ENCODE measurements at places on chromosomes 2 and 18. TPM values are rescaled to one million over a fixed set of nuclear protein-coding genes. Genes with fewer than 3 reads are reported as not detected.

GRCh38 chr2:157107460-157107859, 150.0 kb upstream of the GALNT5 start:
- ATAC-seq: no peak

GRCh38 chr2:102029952-102030351, 38.2 kb downstream of the IL1R2 start:
- no peak for ATAC-seq

DNA sequence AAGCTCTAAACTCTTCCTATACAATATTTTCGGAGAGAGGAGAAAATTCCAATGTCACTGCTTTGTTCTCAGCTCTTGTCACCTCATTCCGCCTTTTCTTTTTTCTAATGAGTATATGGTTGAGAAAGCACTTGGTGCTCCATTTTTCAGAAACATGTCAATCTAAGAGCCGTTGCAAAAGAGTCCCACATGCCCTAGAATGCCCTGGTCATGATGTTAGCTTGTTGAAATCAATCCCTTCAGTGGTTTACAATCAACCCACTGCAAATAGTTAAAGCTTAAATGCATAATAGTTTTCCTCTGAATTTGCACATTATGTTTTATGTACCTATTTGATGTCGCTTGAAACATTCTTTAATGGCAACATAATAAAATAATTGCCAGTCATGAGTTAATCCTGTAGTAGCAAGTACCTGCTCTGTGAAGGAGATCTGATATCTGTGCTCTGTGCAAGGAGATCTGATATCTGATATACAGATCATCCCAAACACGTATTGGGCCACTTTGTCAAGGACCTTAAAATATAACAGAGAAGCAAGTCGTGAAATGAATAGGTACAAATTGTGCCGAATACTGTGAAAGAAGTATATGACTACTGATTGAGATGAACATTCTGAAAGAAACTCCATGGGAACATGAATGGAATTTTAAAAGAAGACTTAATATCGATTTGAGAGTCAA, 1633.5 kb downstream of the SUCLG1 start:
- no peak for ATAC-seq

GRCh38 chr2:102460467-102460866, 12.6 kb upstream of the SLC9A4 start:
- ATAC-seq: no peak

DNA sequence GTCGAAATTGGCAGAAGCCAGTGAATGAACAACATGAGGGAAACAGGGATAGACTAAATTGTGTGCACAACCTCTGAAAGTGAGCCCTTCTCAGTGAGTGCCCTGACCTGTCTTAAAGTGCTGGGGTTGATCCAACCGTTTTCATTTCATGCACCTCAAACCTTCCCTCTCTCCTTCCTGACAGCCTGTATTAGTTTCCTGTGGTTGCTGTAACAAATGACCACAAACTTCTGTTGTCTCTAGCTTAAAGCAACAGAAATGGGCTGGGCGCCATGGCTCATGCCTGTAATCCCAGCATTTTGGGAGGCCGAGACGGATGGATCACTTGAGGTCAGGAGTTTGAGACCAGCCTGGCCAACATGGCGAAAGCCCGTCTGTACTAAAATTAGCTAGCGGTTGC, 48.8 kb upstream of the PPP1CB start:
- ATAC-seq: no peak

- no peak for ATAC-seq
These were observed 44.7 kb downstream of the MGAT4A start for GRCh38 chr2:98685930-98686887.

DNA sequence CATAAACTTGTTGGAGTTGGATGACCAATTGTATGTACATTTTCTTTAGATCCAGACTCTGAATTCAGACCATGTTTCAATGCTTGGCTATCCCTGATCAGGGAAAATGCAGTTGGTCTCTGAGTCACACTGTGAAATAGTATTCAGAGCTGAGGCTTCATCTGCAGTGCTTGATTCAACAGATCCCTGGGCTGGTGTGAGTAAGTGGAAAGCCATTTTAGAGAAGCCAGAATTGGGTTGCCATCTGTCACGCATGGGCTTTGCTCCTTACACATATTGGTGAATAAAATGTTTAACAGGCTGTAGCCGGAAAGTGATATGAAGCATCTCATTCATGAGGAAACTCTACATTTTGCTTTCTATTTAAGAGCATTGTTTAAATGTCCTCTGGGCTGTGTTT, 50.0 kb upstream of the ACYP2 start:
- peak; percentile 84 for ATAC-seq

DNA sequence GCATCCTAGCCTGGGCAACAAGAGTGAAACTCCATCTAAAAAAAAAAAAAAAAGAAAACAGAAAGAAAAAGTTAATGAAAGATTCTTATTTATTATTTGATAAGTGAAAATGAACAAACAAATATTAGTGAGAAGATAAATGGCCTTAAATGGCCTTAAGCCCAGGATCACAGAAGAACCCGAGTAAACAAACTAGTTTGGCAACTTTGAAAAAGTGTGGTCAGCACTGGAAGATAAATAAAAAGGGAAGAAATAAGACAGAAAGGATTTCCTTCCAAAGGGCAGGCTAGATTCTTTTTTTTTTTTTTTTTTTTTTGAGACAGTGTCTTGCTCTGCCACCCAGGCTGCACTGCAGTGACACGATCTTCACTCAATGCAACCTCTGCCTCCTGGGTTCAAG, 692.4 kb downstream of the CPS1 start:
- ATAC-seq: no peak

DNA sequence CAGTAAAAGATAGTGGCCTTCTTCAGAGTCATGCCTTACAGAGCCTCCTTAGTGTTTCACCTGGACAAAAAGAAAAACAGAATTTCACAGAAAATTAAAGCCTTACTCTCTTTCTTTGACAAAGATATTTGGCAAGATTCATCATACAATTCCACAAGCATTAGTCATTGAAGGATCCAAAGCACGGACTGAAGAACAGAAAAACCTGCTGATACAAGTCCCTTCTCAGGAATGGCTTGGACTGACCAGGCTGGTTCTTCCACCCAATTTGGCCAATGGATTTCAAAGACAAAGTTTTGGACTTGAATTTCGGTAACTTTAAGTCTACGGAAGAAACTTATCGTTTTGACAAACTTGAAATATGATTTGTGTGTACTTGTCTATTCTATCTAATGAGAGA, 39.1 kb upstream of the GALNT3 start:
- ATAC-seq: peak; percentile 89

- ATAC-seq: no peak
These were observed 196.0 kb downstream of the PAX3 start for GRCh38 chr2:222102575-222103349.

DNA sequence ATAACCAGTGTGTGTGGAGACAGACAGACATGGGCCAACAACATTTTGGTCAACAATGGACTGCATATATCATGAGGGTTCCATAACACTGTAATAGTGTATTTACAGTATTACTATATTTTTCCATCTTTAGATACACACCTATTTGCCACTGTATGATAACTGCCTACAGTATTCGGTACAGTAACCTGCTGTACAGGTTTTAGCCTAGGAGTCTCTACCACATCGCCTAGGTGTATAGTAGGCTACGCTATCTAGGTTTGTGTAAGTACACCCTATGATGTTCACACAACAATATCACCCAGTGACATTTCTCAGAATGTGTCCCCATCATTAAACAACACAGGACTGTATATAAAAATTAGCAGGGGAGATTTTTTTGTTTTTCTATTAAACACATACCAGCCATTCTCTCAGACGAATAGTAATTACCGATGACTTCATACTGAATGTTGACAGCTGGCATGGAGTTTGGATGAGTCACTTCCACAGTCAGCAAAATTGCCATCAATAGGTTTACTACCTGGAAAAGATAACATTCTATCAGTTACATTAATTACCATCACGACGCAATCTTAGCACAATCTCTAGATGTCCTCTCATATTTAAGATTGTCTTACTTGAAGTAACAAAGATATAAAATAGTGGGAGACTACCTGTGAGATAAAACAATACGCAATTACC, 10.8 kb downstream of the LAPTM4A start:
- peak; percentile 82 for ATAC-seq

- no peak for ATAC-seq
These were observed 83.9 kb downstream of the PIK3C3 start for GRCh38 chr18:42038936-42039335.

- no peak for ATAC-seq
These were observed 530.7 kb downstream of the CBLN2 start for GRCh38 chr18:72013427-72013850.

- no peak for ATAC-seq
These were observed 139.5 kb upstream of the RND3 start for GRCh38 chr2:150626934-150627411.

The DTNB gene
- 14.6 TPM for total RNA-seq

The SAG gene
- total RNA-seq: not detected

The BCL11A gene
- total RNA-seq: 43.0 TPM

All from esophagus mucosa (tissue), 1 donor.